NCI-H2081 treated with DMSO at 0.1 percent for 48 hours (cell line): ENCODE measurements at places on chromosomes 12 and 14.

GRCh38 chr14:57493467-57494181, at the start of gene CCDC198:
TSS of gene CCDC198 (minus strand) at chr14:57493857. CDS start at chr14:57493715, 142 bp downstream.
- DNase-seq = no peak

GRCh38 chr12:24975425-24975824, 26.5 kb upstream of the BCAT1 start:
- DNase-seq = no peak

DNA sequence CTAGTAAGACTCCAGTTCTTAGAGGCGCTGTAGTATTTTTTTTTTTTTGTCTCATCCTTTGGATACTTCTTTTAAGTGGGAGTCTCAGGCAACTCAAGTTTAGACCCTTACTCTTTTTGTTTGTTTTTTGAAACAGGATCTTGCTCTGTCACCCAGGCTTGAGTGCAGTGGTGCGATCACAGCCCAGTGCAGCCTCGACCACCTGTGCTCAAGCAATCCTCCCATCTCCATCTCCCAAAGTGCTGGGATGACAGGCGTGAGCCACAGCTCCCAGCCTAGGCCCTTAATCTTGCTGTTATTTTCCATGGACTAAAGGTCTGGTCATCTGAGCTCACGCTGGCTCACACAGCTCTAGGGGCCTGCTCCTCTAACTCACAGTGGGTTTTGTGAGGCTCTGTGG, 21.3 kb downstream of the GPRC5A start:
- no peak for DNase-seq

- DNase-seq = no peak
Measured at GRCh38 chr14:92932448-92933395, 9.8 kb downstream of the CHGA start.

DNA sequence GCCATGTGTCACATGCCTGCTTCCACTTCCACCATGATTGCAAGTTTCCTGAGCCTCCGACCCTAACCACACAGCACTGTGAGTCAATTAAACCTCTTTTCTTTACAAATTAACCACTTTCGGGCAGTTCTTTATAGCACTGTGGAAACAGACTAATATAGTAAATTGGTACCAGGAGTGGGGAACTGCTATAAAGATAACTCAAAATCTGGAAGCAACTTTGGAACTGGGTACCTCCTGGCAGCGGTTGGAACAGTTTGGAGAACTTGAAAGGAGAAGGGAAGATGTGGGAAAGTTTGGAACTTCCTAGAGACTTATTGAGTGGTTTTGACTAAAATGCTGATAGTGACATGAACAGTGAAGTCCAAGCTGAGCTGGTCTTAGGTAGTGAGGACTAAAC, 436.1 kb downstream of the TMEM121 start:
- no peak for DNase-seq

DNA sequence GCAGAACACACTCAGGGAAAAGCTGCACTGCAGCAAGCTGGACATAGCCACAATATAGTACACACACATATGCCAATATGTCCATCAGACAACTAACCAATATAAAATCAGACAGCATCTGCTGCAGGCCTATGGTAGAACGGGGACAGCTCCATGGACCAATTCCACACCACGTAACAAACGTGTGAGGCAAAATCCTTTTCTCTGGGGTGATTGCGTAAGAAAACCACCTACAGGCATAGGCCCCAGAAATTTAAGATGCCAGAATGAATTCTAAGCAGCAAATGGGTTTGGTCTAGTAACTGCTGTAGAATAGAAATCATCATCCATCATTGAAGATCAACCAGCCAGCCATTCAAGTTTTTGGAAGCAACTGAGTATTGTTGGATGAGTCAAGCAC, 368.9 kb upstream of the TMPO start:
- DNase-seq = no peak

- no peak for DNase-seq
Measured at GRCh38 chr12:119938049-119938667, 50.9 kb upstream of the BICDL1 start.

GRCh38 chr12:118520214-118521035, 144.1 kb downstream of the SUDS3 start:
- DNase-seq = no peak

GRCh38 chr12:51218607-51219161, 822 bp upstream of the POU6F1 start:
- DNase-seq = no peak

DNA sequence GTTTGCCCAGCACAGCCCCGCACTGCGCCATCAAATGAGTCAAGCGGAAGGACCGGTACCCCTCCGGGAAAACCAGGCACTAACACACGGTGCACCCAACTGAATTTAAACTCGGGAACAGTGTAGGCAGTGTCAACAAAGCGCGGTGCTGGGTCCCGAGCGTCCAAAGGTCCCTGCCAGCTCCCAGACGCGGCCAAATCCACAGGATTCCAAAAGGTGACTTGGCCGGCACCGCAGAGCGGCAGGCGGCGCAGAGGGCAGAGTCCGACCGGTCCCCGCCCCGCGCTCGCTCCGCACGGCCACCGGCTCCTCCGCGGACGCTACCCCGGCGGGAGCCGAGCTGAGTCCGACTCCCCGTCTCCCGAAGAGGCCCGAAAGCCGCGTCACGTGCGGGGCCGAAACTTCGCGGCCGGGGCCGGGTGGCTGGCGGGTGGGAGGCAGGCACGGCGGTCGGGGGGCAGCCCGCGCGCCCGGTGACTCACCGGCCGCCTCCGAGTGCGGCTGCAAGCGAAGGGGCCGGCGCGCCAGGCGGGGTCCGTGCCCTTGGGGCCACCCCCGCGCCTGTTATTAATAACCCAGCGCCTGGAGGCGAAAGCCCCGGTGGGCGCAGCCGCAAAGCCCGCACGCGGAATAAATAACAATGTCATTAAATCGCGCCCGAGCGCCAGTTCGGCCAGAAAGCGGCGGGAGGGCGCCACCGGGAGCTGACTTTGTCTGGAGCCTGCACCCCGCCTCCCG, 863 bp downstream of the DENND5B start:
- no peak for DNase-seq

DNA sequence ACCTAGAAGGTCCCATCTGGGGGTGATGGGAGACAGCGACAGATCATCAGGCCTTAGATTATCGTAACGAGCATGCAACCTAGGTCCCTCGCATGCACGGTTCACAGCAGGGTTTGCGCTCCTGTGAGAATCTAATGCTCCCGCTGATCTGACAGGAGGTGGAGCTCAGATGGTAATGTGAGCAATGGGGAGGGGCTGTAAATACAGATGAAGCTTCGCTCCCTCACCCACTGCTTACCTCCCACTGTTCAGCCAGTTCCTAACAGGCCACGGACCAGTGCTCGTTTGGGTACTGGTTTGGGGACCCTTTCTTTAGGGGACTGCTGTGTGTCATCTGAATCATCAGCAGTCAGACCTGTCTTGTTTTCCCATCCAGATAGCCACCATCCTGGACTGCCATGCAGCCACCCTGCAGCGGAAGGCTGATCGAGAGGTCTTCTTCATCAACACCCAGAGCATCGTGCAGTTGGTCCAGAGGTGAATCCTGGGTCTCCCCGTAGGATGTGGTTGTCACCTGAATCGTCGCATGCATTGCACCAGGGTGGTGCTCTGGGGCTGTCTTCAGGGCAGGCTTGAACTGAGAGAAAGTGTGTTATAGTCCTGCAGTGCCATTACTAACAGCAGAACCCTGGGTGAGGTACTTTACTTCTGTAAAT, 96.2 kb downstream of the ACACB start:
- no peak for DNase-seq

- DNase-seq = no peak
Measured at GRCh38 chr14:104143521-104144452, 5.4 kb downstream of the KIF26A start.

GRCh38 chr12:104909761-104910160, 48.3 kb downstream of the SLC41A2 start:
- no peak for DNase-seq

DNA sequence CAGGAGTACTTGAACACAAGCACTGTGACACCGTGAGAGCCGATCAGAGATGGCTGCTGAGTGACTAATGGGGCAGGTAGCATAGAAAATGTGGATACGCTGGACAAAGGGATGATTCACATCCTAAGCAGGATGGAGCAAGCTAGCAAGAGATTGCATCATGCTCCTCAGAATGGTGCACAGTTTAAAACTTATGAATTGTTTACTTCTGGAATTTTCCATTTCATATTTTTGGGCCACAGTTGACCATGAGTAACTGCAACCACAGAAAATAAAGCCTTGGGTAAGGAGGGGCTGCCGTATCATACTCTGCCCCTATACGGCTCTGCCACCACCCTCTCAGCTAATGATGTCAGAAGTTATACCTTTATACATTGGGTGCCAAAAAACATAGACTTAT, 23.3 kb upstream of the MARK3 start:
- no peak for DNase-seq

GRCh38 chr14:75497191-75497590, 25.1 kb upstream of the BATF start:
- no peak for DNase-seq

GRCh38 chr14:56331592-56332216, 213.5 kb downstream of the PELI2 start:
- DNase-seq = no peak

DNA sequence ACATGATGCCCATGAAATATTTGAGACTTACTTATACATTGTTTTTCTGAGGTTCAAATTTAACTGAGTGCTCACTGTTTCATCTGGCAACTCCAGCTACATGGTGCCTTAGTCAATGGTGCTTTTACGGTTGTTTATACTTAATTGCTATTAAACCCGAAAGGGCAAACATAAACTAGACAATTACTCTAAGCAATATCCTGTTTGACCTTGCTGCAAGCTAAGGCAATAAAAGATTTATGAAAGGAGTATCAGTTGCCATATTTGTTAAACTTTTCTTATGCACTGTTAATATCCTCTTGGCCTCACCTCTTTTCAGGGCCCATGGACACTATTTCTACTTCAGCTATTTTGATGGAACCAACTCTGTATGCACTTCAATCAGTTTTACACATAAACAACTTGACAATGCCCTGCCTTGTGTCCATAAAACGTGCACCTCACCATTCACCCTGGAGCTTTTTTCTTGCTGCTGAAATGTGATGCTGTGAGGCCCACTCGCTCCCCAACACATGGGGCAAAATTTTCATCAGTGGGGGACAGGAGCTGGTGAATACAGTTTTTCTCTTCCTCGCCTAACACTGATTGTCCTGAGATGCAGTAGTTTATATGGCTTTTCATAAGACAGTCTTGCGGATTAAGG, 64.1 kb upstream of the HIF1A start:
- no peak for DNase-seq

DNA sequence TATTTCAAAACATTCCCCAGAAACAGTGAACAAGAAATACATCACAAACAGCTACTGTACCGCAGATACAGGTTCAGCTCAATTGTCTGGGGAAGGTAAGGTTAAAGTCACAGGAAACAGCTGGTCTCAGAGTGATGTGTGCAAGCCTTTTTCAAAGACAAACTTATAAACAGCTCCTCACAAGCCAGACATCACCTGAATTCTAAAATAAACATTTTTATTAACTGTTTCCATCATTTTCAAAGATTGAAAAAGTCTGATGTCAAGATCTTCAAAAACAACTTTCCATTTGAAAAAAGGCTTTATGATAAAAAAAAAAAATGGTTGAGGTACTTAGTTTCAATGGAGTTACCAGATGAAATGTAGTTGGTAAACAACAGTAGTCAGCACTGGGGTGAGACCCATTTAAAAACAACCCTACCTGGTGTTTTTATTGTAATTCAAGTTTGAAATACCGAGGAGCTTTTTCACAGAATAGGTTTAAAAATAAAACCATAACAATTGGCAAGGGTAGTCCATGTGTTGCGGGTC, 4.0 kb downstream of the BTG1 start:
- no peak for DNase-seq

DNA sequence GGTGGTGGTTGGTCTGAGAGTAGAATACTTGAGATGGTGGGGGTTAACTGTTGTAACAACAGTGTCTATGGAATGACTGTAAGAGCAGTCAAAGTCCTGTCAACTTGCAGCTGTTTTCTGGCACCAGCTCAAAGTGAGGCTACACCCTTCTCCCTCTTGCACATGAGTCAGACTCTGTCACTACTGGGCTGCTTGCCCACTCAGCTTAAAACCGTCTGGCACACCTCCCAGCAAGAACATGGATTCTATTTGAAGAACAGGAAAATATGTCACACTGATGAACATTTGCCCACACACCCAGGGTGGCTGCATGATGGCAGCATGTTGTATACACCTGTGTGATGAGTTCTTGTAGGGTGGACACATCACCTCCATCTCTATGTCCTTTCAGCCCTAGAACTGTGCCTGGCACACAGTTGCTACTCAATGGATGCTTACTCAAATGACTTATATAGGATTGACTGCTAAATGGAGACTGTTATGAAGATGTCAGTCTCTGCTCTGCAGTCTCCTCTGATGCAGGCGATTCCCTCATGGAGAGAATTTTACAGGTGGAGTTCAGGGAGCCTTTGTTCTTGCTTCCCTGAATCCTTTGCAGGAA, 19.3 kb upstream of the SERPINA6 start:
- DNase-seq = no peak

DNA sequence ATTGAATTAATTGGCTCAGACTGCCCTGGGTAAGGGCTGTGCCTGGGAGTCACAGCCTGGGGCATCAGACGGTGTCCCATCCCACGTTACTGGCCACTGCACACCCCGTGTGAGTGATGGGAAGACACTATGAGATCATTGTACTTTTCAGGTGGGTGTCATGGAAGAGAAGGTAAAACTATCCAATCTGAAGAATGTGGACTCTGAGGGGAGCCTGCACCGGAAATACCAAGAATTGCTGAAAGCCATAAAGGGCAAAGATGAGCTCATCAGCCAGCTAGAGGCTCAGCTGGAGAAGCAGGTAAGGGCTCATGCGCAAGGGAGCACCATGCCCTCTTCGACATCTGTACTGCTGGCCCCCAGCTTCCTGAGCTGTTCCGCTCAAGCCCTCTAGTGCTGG, 24.0 kb downstream of the PLEKHH1 start:
- no peak for DNase-seq

- DNase-seq = no peak
Measured at GRCh38 chr12:127430401-127430800, 836.6 kb upstream of the TMEM132C start.

DNA sequence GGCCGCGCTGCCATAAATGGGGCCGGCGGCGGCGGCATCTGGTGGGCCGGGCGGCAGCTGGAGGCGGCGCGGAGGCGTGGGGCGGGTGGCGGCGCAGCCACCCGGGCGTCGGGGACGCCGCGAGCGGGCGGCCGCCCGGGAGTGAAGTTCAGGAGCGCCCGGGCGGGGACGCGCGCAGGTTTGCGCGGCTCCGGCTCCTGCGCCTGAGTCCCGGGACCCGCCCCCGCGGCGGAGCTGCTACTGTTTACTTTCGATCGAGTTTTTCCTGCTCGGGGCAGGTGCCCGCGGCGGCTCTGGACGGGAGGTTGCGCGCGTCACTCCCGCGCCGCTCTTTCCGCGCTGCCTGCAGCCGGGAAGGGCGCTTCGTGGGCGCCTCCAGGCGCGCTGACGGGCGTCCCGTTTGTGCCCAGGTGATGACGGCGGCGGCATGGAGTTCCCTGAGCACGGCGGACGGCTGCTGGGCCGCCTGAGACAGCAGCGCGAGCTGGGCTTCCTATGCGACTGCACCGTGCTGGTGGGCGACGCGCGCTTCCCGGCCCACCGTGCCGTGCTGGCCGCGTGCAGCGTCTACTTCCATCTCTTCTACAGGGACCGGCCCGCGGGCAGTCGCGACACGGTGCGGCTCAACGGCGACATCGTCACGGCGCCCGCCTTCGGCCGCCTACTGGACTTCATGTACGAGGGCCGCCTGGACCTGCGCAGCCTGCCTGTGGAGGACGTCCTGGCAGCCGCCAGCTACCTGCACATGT, at the start of gene ZBTB42:
ZBTB42 (plus strand) TSS at position 331 of the 749 bp plus-strand sequence; CDS start at position 428, 97 bp downstream.
- no peak for DNase-seq

GRCh38 chr14:74619672-74620131, 7.7 kb upstream of the LTBP2 start:
- no peak for DNase-seq

GRCh38 chr14:78610994-78611393, 440.8 kb downstream of the NRXN3 start:
- DNase-seq = peak; percentile 67
